IPS DF 6.9 (cell line): ENCODE measurements at places on chromosomes 16 and 17.

DNA sequence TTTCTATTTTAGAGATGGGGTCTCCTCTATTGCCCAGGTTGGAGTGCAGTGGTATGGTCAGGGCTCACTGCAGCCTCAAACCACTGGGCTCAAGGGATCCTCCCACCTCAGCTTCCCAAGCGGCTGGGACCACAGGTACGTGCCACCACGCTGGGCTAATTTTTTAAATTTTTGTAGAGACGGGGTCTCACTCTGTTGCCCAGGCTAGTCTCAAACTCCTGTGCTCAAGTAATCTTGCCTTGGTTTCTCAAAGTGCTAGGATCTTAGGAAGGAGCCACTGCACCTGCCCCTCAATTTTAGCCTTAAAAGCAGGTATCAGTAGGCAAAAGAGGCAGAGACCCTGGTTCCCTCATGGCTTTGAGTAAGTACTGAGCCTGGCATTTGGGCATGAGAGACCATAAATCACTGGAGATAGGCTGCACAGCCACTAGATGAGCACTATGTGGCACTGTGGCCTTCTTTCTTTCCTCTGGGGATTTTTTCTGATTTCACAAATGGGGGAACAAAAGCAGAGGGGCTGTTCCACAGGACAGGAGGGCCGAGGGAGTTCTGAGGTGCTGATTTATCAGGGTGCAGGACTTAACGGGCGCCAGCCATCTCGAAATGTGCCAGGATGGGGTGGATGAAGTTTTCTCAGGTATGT lies 82.2 kb downstream of the PLXDC1 start:
- H3K4me3 ChIP-seq = no peak overlapping the region
- no peaks in the 10 kb centered on the region for H3K27me3 ChIP-seq

DNA sequence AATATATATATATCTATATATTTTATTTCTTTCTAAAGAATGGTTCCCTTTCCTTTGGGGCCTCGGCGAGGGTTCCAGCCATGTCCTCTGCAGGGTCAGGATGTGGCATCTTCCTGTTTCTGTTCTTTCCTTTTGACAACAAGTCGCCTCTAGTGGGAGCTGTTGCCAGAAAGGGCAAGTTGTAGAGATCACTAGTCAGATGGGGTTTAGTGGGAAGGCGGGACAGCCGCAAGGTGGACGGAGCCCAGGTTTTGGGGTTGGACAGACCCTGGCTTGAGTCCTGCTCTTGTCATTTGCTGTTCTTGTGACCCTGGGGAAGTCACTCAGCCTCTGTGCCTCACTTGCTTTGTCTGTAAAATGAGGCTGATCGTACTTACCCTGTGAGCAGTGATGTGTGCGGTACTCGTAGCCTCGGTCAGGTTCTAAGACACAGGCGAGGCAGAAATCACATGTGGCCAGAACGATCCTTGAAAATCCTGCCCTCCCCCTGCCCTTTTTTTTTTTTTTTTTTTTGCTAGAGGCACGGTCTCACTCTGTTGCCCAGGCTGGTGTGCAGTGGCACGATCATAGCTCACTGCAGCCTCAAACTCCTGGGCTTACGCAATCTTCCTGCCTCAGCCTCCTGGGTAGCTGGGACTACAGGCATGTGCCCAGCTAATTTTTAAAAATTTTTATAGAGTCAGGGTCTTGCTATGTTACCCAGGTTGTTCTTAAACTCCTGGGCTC lies 80.1 kb downstream of the ABCC6 start:
- peaks cover 16% of the 10 kb centered on the region for H3K36me3 ChIP-seq
- no peak overlapping the region for H3K27ac ChIP-seq
- DNase-seq = peak; percentile 39
- H3K4me3 ChIP-seq = no peak overlapping the region
- H3K27me3 ChIP-seq = no peaks in the 10 kb centered on the region
- no peaks in the 10 kb centered on the region for H3K4me1 ChIP-seq

GRCh38 chr16:85141491-85142128 lies 29.3 kb upstream of the CIBAR2 start:
- H3K4me1 ChIP-seq = 0 out of 2 replicates have a peak, but pooled peaks cover 1% of the 10 kb centered on the region
- no peak overlapping the region for H3K27ac ChIP-seq
- DNase-seq = no peak
- H3K27me3 ChIP-seq = no peaks in the 10 kb centered on the region
- no peak overlapping the region for H3K4me3 ChIP-seq

DNA sequence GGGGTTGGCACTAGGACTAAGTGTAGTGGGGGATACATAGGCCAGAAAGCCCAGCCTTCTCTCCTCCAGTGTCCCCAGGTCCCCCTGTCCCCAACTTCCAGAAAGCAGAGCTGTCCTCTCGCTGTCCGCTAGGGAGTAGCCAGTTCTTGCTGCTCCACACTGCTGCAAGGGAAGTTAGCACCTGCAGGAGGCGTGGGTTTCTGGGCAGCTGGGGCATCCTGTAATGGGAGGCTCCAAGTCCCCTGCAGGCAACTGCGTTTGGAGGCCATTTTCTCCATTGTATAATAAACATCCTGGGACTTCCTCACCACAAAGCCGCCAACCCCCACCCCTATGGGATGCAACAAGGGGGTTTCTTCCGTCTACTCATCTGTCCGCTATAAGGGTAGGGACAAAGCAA lies 1.7 kb downstream of the RPRML start:
- peak; percentile 76 for DNase-seq
- no peak overlapping the region for H3K4me3 ChIP-seq
- peaks cover 5% of the 10 kb centered on the region; the same call in 1 of the 2 replicates for H3K4me1 ChIP-seq
- H3K27ac ChIP-seq = no peak overlapping the region
- peaks cover 8% of the 10 kb centered on the region; the same call in 1 of the 2 replicates for H3K27me3 ChIP-seq

DNA sequence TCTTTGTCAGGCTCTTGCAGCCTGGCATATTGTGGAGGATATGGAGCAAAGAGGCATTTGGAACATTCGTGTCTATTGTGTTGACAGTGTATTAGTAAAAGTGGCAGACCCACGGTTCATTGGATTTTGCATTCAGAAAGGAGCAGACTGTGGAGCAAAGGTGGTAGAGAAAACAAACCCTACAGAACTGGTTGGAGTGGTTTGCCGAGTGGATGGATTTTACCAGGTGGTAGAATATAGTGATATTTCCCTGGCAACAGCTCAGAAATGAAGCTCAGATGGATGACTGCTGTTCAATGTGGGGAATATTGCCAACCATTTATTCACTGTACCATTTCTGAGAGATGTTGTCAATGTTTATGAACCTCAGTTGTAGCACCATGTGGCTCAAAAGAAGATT lies 44.5 kb downstream of the EFCAB13 start:
- H3K27me3 ChIP-seq = no peaks in the 10 kb centered on the region
- no peaks in the 10 kb centered on the region for H3K4me1 ChIP-seq
- no peak for DNase-seq
- no peak overlapping the region for H3K4me3 ChIP-seq
- no peaks in the 10 kb centered on the region for H3K36me3 ChIP-seq

DNA sequence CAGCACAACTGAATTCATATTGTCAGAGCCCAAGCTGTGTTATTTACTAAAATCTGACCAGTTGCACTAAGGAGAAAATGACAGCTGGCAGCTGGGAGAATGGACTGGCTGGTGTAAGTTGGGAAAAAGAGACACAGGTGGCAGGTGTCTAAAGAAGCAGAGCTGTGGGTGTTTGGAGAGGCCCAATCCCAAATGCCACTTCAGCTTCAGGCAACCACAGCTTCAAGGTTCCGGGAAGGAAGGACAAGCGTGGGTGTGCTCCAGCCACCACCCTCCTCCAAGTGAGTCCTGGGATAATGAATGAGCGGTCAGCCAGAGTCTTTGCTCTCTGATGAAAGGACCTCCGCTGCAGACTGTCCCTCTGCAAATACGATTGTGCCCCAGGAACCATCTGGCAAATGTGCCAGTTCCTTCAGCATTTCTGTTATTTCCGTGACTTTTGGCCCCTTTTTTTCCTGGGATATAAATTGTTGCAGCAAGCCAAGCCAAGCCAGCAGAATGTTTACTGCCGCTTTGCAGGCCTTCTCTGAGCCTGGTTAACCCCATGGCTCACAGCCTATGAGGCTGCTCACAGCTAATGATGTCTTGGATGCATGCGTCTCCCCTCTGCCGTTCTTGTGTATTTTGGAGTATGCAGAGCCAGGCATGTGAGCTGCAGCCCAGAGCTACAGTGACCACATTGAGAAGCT lies 9.5 kb upstream of the RHBDL3 start:
- H3K27ac ChIP-seq = no peak overlapping the region
- DNase-seq = no peak
- H3K36me3 ChIP-seq = no peaks in the 10 kb centered on the region
- H3K4me1 ChIP-seq = peaks cover 3% of the 10 kb centered on the region; the same call in 1 of the 2 replicates
- no peak overlapping the region for H3K4me3 ChIP-seq

- H3K36me3 ChIP-seq = no peaks in the 10 kb centered on the region
- H3K4me3 ChIP-seq = no peak overlapping the region
- H3K27me3 ChIP-seq = no peaks in the 10 kb centered on the region
Observed at GRCh38 chr17:2243953-2244352, 59.6 kb downstream of the SMG6 start.

- no peaks in the 10 kb centered on the region for H3K27me3 ChIP-seq
- 0 out of 2 replicates have a peak, but pooled peaks cover 1% of the 10 kb centered on the region for H3K4me1 ChIP-seq
- no peak overlapping the region for H3K4me3 ChIP-seq
- no peak overlapping the region for H3K27ac ChIP-seq
Observed at GRCh38 chr16:64841071-64841470, 280.8 kb downstream of the CDH11 start.

DNA sequence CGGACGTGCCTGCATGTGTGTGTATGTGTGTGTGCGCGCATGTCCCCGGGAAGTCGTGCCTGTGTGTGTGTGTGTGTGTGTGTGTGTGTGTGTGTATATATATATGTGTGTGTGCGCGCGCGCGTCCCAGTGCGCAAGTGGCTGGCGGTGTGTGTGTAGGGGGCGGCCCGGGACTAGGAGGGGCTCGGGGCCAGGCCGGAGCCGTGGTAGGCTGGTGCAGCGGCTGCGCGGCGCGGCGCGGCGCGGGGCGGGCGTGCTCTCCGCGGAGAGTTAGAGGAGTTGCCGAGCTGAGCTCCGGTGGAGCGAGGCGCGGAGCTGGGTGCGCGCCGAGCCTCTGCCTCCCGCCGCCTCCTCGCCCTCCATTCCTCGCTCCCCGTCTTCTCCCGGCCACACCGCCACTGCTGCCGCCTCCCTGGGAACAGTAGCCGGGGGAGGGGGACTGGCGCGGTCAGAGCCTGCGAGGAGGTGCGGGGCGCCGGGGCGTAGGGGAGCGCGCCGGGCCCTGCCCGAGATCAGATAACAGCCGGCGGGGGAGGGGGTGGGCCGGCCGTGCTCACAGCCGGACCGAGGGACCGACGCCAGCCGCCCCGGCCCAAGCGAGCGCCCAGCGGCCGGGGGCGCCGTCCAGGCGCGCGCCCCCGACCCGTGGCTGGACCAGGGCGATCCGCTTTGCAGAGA lies at the start of gene KCNJ12:
KCNJ12 (plus strand) TSS at position 277 of the 678 bp plus-strand sequence. CDS start 38,986 bp downstream, outside the sequence.
- peaks cover 19% of the 10 kb centered on the region; the same call in 1 of the 2 replicates for H3K27me3 ChIP-seq
- H3K36me3 ChIP-seq = no peaks in the 10 kb centered on the region
- no peak within 1 kb of the TSS for H3K27ac ChIP-seq
- H3K4me3 ChIP-seq = peak within 1 kb of the TSS; percentile 29; the same call in 1 of the 2 replicates

- H3K4me3 ChIP-seq = no peak overlapping the region
- no peak overlapping the region for H3K27ac ChIP-seq
- no peaks in the 10 kb centered on the region for H3K27me3 ChIP-seq
- no peaks in the 10 kb centered on the region; the same call in 1 of the 2 replicates for H3K36me3 ChIP-seq
- DNase-seq = no peak
Observed at GRCh38 chr17:68398691-68399637, 58.3 kb downstream of the WIPI1 start.

GRCh38 chr16:78866521-78866920 lies 734.0 kb downstream of the MAF start:
- H3K36me3 ChIP-seq = no peaks in the 10 kb centered on the region
- H3K4me1 ChIP-seq = no peaks in the 10 kb centered on the region
- no peak for DNase-seq
- no peak overlapping the region for H3K27ac ChIP-seq
- H3K4me3 ChIP-seq = no peak overlapping the region

DNA sequence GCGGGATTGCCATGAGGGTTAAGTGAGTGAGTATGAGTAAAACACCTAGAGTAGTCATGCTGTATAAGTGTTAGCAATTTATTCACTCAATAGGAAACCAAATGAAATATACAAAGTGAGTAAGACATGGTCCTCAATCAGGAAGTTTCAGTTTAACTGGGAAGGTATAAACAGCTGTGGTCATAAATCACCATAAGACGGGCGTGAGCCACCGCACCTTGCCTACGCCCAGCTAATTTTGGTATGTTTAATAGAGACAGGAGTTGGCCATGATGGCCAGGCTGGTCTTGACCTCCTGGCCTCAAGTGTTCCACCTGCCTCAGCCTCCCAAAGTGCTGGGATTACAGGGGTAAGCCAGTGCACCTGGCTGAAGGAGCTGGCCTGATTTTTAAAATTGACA lies 27.0 kb downstream of the RNF135 start:
- peaks cover 2% of the 10 kb centered on the region; the same call in 1 of the 2 replicates for H3K36me3 ChIP-seq
- H3K4me1 ChIP-seq = no peaks in the 10 kb centered on the region; the same call in 1 of the 2 replicates
- no peaks in the 10 kb centered on the region for H3K27me3 ChIP-seq
- no peak overlapping the region for H3K4me3 ChIP-seq

DNA sequence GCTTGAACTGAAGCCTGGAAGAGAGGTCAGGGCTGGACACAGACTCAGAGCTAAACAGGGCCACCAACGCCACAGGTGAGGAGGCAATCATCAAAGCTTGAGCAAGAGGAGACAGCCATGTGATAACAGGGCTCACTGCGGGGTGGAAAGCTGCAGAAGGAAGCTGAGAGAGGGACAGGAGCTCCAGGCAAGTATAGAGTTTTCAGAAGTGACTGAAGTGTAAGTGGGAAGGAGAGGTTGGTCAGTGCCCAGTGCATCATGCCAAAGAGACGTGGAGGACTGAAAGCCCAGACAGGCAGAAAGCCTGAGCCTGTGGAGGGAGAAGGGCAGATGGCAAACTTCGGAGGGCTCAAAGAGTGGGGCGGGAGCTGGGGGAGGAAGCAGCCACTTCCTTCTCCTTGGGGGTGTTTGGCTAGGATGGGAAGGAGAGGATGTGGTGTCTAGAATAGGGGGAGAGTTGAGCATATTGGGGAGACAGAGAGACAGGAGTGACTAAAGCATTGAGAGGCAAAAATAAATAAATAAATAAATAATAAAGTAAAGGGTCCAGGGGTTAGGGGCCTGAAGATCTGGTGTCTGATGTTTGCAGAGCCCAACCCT lies 2.6 kb downstream of the KIFC3 start:
- H3K4me1 ChIP-seq = peaks cover 19% of the 10 kb centered on the region
- H3K36me3 ChIP-seq = no peaks in the 10 kb centered on the region
- no peak for DNase-seq
- H3K4me3 ChIP-seq = no peak overlapping the region
- H3K27ac ChIP-seq = no peak overlapping the region

GRCh38 chr17:82373731-82374625 lies 2.4 kb downstream of the UTS2R start:
- no peak overlapping the region for H3K4me3 ChIP-seq
- H3K27ac ChIP-seq = no peak overlapping the region
- peaks cover 1% of the 10 kb centered on the region; the same call in 1 of the 2 replicates for H3K4me1 ChIP-seq
- DNase-seq = no peak

- H3K36me3 ChIP-seq = no peaks in the 10 kb centered on the region
- H3K27ac ChIP-seq = no peak overlapping the region
- H3K4me3 ChIP-seq = no peak overlapping the region
- H3K4me1 ChIP-seq = no peaks in the 10 kb centered on the region
Observed at GRCh38 chr16:77480681-77481315, 46.0 kb upstream of the ADAMTS18 start.

GRCh38 chr17:69223809-69224208 lies 4.8 kb downstream of the ABCA10 start:
- no peak for DNase-seq
- no peaks in the 10 kb centered on the region for H3K36me3 ChIP-seq
- H3K4me3 ChIP-seq = no peak overlapping the region
- H3K27me3 ChIP-seq = no peaks in the 10 kb centered on the region

- no peak for DNase-seq
- H3K4me1 ChIP-seq = no peaks in the 10 kb centered on the region; the same call in 1 of the 2 replicates
- no peak overlapping the region for H3K27ac ChIP-seq
- H3K36me3 ChIP-seq = no peaks in the 10 kb centered on the region
Observed at GRCh38 chr16:1026057-1026783, 44.6 kb downstream of the SOX8 start.
